Activated CD4-positive, alpha-beta memory T cell treated with anti-CD3 and anti-CD28 coated beads for 36 hours (primary cell): ENCODE measurements at places on chromosomes 5 and 9. TPM values are rescaled to one million over a fixed set of nuclear protein-coding genes. Genes with fewer than 3 reads are reported as not detected.

Gene CCDC107
- total RNA-seq, result 15.7 TPM

Gene KCNV2
- not detected for total RNA-seq

Gene ASPN
- not detected for total RNA-seq

Gene NFIB
- not detected for total RNA-seq

Gene CCL21
- not detected for total RNA-seq
